T-cell (primary cell): ENCODE measurements at places on chromosomes 6 and 20. TPM values are rescaled to one million over a fixed set of nuclear protein-coding genes. Genes with fewer than 3 reads are reported as not detected.

GRCh38 chr6:75934643-75935472 is 137.6 kb downstream of the IMPG1 start:
- no peaks in the 10 kb centered on the region for H3K36me3 ChIP-seq
- H3K27ac ChIP-seq = no peak overlapping the region
- H3K27me3 ChIP-seq = peaks cover 3% of the 10 kb centered on the region
- H3K4me3 ChIP-seq = no peak overlapping the region

DNA sequence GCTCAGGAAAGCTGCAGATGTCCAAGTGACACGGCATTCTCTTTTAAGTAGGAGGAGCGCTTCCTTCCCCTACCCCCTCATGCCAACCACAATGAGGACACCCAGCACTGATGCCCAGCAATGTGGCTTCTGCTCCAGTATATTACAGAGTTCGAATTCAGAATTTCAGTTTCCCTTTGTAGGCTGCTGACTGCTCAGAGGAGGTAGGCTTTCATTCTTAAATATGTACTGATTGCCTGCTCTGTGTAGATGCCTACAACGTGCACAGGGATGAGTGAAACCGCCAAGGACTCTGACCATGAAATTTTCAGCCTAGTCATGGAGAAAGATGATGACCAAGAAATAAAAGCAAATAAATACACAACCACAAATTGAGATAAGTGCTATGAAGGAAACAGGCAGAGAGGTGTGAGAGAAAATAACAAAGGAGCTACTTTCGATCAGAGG is 50.9 kb upstream of the TNFAIP3 start:
- H3K36me3 ChIP-seq = no peaks in the 10 kb centered on the region
- peaks cover 35% of the 10 kb centered on the region for H3K4me1 ChIP-seq
- H3K27me3 ChIP-seq = no peaks in the 10 kb centered on the region
- H3K4me3 ChIP-seq = no peak overlapping the region

DCDC2 gene
- not detected for total RNA-seq

FRK gene
- 0.02 TPM for total RNA-seq

DNA sequence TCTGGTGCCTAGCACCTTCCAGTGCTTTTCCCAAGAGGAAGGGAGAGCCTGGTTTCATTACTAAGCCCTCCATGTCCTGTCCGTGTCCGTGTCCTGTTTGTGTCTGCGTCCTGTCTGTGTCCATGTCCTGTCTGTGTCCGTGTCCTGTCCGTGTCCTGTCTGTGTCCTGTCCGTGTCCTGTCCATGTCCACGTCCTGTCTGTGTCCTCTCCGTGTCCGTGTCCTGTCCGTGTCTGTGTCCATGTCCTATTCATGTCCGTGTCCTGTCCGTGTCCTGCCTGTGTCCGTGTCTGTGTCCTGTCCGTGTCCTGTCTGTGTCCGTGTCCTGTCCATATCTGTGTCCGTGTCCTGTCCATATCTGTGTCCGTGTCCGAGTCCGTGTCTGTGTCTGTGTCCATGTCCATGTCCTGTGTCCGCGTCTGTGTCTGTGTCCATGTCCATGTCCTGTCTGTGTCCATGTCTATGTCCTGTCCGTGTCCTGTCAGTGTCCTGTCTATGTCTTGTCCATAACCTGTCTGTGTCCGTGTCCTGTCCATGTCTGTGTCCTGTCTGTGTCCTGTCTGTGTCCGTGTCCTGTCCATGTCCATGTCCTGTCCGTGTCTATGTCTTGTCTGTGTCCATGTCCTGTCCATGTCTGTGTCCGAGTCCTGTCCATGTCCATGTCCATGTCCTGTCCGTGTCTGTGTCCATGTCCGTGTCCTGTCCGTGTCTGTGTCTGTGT is 54.4 kb upstream of the BHLHE23 start:
- no peak overlapping the region for H3K4me3 ChIP-seq
- H3K27ac ChIP-seq = no peak overlapping the region
- H3K36me3 ChIP-seq = no peaks in the 10 kb centered on the region
- H3K27me3 ChIP-seq = peaks cover 84% of the 10 kb centered on the region
- DNase-seq = no peak
- H3K4me1 ChIP-seq = no peaks in the 10 kb centered on the region

DNA sequence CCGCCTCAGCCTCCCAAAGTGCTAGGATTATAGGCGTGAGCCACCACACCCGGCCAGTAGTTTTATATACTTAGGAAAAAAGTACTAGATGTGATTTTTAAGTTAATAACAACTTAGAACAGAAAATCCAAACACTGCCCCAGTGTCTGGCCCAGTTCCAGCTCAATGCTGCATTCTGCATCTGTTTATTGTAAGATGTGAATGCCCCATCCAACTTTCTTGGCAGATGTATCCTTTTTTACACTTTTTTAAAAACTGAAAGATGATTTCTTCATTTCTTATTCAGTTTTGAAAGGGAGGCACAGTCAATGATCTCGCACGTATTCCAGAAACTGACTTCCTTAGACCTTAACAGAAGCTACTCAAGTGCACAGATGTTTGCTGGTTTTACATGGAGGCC is 85.6 kb upstream of the SRSF6 start:
- H3K27me3 ChIP-seq = no peaks in the 10 kb centered on the region
- H3K4me3 ChIP-seq = no peak overlapping the region
- DNase-seq = no peak
- no peaks in the 10 kb centered on the region for H3K36me3 ChIP-seq
- H3K4me1 ChIP-seq = no peaks in the 10 kb centered on the region
- no peak overlapping the region for H3K27ac ChIP-seq

- H3K27ac ChIP-seq = no peak overlapping the region
- H3K4me3 ChIP-seq = no peak overlapping the region
- DNase-seq = no peak
- H3K36me3 ChIP-seq = no peaks in the 10 kb centered on the region
- H3K4me1 ChIP-seq = no peaks in the 10 kb centered on the region
- no peaks in the 10 kb centered on the region for H3K27me3 ChIP-seq
Measured at GRCh38 chr6:40410821-40411220, 176.3 kb downstream of the LRFN2 start.

- no peak for DNase-seq
- no peaks in the 10 kb centered on the region for H3K27me3 ChIP-seq
- H3K36me3 ChIP-seq = no peaks in the 10 kb centered on the region
- no peak overlapping the region for H3K4me3 ChIP-seq
Measured at GRCh38 chr6:35492258-35492973, 4.5 kb downstream of the TEAD3 start.

LST1 gene
- 23.0 TPM for total RNA-seq

GRCh38 chr6:122714059-122714458 is 65.5 kb upstream of the FABP7 start:
- no peak overlapping the region for H3K4me3 ChIP-seq
- H3K4me1 ChIP-seq = no peaks in the 10 kb centered on the region
- no peaks in the 10 kb centered on the region for H3K27me3 ChIP-seq
- DNase-seq = no peak
- no peaks in the 10 kb centered on the region for H3K36me3 ChIP-seq
